Stimulated activated CD4-positive, alpha-beta T cell treated with anti-CD3 and anti-CD28 coated beads, Interleukin-4, amount 100 ng/mL, for 1 hour (primary cell): ENCODE measurements at places on chromosomes 5 and 9.

DNA sequence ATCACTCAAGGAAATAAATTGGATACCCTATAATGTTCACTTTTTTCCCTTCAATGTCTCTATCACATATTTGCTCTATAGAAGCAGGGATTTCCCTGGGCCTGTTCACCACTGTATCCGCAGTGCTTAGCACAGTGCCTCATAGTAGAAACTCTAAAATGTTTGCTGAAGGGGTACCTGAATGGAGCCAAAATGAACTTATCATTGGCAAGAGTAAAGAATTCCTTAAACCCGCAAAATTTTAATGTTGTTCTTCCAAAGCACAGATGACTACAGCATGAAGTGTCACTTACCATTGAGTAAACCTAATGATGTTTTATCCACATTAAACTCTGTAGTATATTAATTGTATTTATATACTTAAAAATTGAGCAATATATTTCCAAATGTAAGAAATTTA is 96.1 kb downstream of the JAKMIP2 start:
- no peak for DNase-seq

- DNase-seq, result no peak
Observed at GRCh38 chr5:180918380-180918779, 19.4 kb downstream of the BTNL8 start.

- no peak for DNase-seq
Observed at GRCh38 chr5:3344671-3345070, 251.0 kb upstream of the IRX1 start.

- no peak for DNase-seq
Observed at GRCh38 chr9:78189461-78189860, 46.4 kb upstream of the CEP78 start.

GRCh38 chr5:55234121-55234700 is 803 bp upstream of the CCNO start:
- peak; percentile 11 for DNase-seq

DNA sequence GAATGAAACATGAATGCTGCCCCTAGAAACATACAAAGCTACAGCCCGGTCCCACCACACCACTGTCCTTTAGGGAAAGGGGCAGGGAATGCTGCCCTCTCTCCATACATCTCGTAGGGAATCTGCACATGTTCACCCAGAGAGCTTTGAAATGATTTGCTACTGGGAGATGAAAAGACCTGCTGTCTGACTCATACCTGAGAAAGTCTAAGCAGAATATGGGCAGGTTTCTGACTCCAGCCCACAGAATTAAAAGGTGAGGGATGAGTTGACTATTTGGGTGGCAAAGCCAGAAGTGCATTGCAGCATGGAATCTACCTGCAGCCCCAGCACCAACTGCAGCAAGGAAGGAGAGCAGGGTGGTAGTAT is 297.9 kb downstream of the TLE1 start:
- DNase-seq, result no peak

DNA sequence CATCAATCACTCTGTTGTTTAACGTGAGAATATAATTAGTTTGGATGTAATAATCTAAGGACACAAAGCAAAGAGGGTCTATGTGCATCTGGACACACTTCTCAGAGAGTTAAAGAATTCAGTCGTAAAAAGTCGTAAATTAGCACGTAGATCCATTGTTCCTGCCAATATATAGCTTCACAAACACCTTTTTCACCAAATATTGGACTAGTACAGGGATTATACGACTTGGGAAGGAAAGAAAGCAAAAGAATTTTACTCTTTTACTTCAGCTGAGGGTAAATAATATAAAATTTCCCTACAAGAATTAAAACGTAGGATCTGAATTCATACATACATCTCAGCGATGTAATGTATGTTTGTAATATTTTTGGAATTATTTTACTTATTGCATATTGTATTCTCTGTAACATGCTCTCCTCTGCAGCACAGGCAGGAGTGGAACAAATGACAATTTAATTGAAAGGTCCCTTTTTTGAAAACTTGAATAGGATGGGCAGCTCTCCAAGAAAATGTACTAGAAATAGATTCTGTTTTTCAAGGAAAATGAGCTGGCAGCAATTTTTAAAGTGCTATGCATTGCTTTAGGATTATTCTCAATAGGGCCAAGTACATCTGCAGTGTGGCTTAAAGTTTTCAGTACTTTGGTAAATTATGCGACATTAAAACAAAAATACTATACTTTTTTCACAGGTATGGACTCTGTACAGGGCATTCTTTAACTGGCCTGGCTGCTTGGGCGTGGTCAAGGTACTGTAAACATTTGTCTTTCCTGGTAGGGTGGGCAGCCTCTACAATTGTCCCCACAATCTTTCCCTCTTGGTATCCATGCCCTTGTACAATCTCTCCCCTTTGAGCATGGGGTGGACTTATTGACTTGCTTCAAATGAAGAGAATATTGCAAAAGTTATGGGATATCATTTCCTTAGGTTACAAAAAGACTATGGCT is 39.7 kb upstream of the HSD17B4 start:
- DNase-seq, result no peak

DNA sequence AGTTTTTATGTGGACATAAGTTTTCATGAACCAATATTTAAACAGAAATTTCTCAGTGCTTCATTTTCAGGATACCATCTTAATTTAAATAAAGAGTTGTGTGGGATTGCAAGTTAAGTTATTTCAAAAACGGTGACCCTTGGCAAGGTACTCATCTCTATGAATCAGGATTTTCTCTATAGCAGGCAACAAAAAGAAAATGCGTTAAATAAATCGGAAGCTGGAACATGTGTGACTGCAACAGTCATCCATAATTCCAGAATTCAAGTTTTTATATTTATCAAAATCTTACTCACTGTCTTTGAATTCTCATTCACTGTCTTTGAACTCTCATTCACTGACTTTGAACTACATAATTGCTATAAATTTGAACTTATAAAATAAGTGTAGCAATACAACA is 5.8 kb upstream of the RECK start:
- no peak for DNase-seq

DNA sequence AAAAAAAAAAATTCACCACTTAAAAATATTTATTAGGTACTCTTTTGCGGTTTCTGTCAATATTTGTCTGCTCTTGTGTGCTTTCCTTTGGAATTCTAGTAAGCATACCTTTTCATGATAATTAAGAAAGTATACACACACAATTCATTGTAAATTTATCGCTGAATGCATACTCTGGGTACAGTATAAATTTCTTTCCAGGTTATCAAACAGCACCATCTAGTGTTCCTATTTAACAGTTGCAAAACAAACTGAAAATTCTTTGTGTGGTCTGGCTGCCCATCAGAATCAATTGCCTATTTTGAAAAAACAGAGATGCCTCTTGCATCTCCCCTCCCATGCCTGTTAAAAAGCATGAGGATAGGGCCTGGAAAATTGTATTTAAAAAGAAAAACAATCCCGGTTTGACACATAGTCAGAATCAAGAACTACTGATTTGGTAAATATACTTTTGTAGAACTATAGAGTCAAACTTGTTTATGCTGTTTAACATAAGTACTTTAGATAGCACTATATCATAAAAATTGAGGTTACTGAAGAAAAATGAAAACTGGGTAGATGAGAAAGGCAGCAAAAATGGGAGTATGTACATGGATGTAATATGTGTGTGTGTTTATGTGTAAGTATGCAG is 16.2 kb downstream of the PGGT1B start:
- DNase-seq, result no peak

DNA sequence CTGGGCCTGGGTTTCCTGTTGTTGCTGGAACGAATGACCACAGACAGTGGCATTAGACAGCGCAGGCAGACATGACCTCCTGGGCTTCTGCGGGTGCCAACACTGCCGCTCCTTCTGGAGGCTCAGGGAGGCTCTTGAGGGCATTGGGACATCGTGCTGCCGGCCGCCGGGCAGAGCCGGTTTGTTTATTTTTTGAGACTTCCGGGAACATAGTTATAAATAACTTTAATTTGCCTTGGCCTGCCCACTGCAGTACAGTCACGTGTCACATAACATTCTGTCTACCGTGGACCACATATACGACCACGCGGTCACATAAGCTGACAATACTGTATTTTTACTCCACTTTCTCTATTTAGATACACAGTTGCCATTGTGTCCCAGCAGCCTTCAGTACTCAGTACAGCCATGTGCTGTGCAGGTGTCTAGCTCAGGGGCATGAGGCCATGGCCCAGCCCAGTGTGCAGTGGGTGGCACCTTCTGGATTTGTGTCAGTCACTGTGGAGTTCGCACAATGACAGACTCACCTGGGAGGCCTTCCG is 8.2 kb upstream of the TOR4A start:
- DNase-seq, result no peak

- DNase-seq, result no peak
Observed at GRCh38 chr9:115046199-115046598, 71.8 kb downstream of the TNC start.

DNA sequence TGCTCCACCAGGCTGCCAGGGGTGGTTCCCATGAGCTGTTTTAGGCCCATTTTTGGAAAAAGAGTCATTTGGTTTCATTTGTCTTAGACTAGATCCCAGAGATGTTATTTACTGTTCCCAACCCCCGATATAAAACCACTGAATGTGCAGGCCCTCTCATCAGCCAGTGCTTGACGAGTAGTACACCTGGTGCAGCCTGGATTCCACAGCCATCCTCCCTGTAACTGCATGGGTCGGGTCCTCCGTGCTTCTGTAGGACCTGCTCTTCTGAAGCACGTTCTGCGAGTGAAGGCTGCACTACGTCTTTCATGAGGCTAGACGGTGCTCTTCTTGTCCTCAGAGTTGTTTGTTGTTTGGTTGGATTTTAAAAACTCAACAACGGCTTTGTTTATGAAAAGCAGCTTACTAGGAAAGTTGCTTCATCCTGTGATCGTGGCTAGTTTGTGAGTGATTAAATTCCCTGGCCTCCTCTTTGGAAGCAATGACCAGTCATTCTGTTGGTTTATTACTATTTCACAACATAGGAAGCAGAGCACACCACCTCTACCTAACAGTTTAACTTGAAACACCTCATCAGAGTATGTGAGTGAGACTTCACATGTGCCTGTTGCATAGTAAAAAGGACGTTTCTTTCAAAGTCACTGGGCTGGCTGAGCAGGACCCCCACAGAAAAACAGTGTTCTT is 135.2 kb downstream of the AOPEP start:
- DNase-seq, result no peak

GRCh38 chr5:1934056-1934394 is 51.3 kb upstream of the IRX4 start:
- no peak for DNase-seq

GRCh38 chr5:116084871-116085715 is at the start of gene COMMD10:
Gene COMMD10 (plus strand): TSS chr5:116085025.
- DNase-seq, result peak; percentile 74

DNA sequence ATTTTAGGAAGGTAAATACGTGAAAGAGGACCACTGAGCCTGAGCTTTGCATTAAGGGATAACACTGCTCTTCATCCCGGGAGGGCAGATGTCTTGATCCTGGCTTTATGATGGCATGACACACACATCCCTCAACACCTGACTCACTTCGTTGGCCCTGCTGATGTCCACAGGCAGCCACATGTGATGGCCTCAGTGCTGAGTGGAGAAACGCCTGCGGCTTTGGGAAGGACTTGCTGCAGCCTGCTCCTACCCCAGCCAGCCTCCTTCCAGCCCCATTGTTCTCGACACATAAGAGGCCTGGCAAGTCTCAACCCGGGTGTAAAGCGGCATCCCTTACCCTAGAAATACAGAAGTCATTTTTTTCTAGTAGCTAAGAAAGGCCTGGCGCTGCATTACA is 169.0 kb downstream of the SYK start:
- no peak for DNase-seq

DNA sequence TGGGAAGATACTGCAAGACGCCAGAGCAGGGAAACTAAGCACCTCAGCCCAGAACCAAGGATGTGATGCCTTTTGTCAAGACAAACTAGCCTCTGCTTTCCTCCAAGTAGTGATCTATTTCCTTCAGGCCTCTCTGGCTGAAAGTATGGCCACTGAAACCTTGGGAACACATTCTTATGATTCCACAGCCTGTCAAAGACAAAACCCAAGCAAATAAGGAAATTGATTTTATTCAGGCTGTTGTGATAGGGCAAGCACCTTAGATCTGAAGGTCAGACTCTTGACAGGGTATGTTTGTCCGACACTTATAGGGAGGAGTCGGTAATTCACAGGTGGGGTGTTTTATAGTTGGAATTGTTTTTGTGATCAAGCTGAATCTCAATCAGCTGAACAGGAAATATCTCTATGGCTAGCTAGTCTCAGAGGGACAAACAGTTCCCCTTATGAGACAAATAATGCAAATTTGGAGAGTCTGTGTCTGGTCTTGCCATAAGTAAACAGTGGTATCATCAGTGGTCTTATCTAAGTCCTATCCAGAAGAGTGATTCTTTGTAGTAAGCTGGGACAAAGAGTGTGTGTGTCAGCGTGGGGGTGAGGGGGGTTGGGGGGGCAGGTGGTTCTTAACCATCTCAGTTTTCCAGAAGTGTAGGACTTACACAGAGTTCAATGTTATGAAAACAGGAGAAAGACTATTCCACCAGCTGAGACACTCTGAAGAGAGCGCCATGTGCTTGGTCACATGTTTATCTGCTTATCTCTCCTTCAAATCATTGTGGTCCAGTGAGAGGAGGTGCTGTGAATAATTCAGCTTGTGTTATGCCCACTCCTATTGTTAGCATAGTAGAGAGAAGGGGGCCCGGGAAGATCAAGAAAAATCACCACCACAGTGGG is 6.7 kb upstream of the ZCCHC10 start:
- no peak for DNase-seq

GRCh38 chr9:127812936-127813675 is 10.4 kb downstream of the FPGS start:
- no peak for DNase-seq

DNA sequence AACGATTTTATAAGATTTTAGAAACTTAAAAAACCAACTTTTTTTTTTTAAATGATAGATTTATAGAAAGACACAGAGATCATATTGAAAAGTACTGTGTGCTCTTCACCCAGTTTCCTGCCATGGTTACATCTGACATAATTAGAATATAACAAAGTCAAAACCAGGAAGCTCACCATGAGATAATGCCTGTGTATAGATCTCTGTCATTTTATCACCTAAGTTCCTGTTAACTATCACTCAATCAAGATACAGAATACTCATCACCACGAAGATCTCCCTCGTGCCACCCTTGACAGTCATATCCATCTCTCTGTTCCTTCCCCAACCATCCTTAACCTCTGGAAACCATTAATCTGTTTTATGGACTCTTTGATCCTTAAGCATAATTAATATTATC is 39.1 kb downstream of the POC5 start:
- no peak for DNase-seq

DNA sequence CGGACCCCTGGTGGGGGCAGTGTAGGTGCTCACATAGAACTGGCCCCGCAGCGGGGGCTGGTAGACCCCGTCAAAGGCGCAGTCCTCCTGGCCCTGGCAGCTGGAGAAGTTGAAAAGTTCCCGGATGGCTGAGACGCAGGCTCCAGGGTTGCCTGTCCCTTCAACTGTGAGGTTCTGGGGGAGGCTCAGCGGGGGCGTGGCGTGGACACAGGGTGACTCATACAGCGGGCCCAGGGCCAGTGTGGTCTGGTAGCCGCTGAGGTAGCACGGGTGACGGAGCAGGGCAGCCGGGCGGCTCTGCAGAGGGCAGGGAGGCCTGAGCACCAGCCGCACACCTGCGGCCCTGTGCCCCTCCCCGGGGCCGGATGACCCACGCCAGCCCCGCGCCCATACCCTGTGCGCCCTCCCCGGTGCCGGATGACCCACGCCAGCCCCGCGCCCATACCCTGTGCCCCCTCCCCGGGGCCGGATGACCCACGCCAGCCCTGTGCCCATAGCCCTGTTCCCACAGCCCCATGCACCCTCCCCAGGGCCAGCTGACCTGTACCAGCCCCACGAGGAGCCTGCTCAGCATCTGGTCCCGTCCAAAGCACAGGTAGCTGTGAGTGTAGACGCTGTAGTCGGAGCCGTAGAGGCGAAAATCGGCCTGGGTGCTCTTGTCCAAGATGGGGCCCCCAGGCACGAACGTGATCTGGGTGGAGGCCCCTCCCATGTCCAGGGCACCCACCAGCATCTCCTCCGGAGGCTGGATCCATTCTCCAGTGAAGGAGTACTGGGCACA is 5.0 kb downstream of the ENTPD8 start:
- no peak for DNase-seq
